ENCODE measurements at places on chromosomes 1 and 21. TPM values are rescaled to one million over a fixed set of nuclear protein-coding genes. Genes with fewer than 3 reads are reported as not detected.

GRCh38 chr1:165257969-165258459 lies 98.5 kb downstream of the LMX1A start:
- peak; percentile 73 for DNase-seq

GRCh38 chr1:235831148-235831547 lies 35.6 kb downstream of the LYST start:
- peak; percentile 54 for DNase-seq

GRCh38 chr1:19000065-19000464 lies 43.6 kb upstream of the IFFO2 start:
- peak; percentile 68 for DNase-seq

The ATP1A4 gene
- total RNA-seq: not detected

DNA sequence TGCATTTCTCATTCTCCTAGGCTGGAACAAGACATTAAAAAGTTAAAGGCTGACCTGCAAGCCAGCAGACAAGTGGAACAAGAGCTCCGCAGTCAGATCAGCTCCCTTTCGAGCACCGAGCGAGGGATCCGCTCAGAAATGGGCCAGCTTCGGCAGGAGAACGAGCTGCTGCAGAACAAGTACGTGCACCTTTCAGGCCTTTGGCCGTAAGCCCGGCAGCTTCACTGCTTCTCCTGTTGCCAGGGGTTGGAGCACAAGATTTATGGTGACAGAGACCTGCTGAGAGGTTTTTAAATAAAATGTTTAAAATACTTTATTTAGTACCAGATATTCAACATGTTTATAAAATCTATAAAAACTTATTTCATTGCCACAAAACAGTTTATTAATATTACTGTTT lies 53.4 kb downstream of the MACO1 start:
- no peak for DNase-seq

DNA sequence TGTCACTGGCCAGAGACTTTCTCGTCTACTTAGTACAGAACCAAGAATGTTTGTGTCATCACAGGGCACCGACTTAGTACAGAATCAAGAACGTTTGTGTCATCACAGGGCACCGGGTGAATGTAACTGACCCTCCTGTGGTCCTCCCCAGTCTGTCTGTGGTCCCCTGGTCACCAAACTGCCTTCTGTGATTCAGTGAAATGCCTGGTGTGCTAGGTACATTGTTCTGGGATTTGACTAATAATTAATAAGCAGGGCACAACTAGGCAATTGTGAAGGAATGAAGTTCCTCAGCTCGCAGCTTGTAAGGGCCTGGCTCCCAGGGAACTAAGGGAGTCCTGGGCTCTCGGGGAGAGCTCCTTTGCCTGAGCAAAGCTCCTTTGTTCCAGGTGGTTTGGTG lies 7.2 kb downstream of the MECR start:
- DNase-seq: no peak

The SMCP gene
- total RNA-seq: not detected

The SYPL2 gene
- total RNA-seq: not detected

GRCh38 chr1:67818725-67819301 lies 14.5 kb downstream of the GNG12 start:
- no peak for DNase-seq

DNA sequence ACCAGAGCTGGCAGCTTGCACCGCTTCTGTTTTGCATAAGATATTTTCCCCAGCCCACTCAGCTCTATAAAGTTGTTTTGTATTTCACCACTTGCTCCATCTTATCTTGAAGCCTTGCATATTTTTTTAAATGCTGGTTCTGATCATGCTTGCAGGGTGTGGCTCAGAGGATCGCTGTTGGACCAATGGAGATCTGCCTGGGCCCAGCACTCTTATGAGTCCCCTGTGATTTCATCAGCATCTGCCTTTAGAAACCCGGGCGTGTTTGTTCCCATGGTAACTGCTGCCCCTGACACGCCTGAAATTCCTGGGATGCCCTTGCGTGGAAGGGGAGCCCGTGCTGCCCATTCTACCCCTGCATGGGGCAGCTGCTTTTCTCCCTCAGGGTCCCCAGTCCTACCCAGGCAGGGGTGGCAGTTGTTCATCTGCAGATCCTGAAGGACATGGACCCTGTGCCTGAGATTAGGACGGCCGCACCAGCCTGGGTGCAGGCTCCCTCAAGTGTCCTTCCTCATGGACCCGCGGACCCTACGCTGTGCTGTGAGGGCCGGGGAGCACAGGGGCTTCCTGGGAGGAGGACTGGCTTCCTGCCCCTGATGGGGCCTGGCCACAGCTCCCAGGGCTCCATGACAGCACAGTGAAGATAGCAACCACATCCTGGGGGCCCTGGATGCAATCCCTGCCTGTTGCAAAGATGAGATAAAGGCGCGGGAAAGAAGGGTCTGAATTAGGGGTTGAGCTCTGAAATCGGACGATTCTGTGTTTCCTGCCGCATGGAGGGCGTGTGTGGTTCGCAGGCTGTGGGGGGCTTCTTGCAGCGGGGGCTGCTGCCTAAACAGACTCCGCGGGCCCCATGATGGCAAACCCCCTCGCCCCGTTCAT lies 226.5 kb downstream of the SDCCAG8 start:
- DNase-seq: peak; percentile 68

The LAPTM5 gene
- under 0.01 TPM for total RNA-seq

The FMO4 gene
- 0.79 TPM for total RNA-seq

The GBP7 gene
- total RNA-seq: not detected

The SLC50A1 gene
- total RNA-seq: 149 TPM

- DNase-seq: no peak
Measured at GRCh38 chr1:232033285-232033684, 406.7 kb downstream of the DISC1 start.

The TNFSF18 gene
- not detected for total RNA-seq

DNA sequence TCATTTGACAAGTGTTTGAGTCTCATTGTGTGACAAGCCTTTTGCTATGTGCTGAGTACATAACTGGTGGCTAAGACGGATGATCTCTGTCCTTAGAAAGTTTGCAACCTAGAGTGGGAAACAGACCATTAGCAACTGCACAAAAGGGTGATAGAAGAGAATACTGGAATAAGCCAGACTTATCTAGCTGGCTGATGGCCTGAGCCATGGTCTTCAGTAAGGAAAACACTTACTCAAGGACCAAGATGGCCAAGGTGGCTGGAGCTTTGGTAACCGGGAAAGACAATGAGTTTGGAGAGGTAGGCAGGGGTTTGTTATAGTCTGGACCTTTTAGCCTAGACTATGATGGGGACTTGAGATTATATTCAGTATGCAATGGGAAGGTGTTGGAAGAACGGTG lies 1.6 kb upstream of the TAF12 start:
- no peak for DNase-seq

DNA sequence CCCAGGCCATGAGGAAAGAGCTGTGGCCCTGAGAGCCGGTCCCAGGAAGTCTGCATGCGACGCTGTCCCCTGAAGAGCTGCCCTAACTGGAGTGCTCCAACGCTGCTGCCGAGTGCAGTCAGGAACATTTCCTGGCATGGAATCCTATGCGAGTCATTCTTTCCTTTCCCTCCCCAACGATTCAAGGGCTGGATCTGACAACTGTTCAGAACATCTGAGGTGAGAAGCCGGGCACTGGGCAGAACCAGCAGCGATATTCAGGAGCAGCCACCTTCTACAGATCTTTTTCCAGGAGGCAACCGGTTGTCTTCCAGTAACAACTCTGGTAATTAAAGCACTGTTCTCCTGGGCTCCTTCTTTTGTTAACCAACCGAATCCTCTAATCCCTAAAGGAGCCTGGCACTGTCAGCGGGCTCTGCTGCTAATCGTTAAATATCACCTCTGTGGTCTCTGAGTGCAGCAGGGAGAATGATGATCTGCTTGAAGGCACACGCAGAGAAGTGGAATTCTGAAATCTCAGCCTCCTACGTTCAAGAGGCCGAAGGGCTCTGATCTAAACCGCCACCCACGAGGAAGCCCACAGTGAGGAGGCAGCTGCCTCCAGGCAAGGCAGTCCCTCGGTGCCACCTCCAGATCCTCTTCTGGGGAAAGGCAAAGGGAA lies 55.8 kb downstream of the SLC45A1 start:
- peak; percentile 56 for DNase-seq

DNA sequence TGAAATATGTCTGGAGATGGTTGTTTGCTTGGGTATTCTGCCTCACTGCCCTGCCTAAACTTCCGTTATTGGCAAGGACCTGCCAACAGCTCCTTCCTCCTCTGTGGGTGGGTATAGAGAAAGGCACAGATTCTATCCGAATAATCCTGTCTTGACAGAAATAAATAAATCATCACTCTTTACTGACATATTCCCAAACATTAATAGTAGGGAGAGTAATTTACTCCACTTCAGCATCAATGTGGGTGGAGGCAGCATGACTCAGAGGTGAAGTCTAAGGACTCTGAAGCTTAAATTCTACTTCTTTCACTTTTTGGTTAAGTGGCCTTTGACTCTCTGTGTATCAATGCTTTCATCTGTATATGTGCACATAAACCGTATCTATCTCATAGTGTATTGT lies 2.9 kb downstream of the CD84 start:
- DNase-seq: peak; percentile 3

GRCh38 chr1:238108417-238108816 lies 217.7 kb upstream of the ZP4 start:
- DNase-seq: no peak

DNA sequence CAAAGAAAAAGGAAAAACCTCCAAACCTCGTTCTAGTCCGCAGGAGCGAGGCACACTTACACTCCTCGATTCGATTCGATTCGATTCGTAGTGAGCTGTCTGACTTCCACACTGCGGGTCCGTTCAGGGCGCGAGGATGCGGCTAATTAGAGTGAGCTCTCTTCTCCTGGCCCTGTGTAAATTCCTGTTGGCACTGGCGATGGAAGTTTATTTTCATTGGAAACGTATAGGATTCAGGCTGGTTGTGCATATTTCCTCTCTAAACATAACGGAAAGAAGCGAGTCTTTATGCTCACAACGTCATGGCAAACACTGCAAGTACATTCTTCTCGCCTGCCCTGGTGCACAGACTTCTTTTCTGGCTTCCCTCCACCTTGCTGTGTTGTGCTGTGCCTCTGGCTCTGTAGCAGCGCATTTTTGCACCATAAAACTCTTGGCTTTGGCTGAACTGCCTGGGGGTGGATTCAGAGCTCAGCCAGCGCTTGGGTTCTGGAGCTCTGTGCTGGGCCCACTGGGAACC lies 2.7 kb downstream of the HUNK start:
- DNase-seq: no peak

GRCh38 chr1:193543259-193543658 lies 356.8 kb upstream of the B3GALT2 start:
- no peak for DNase-seq

The TNFRSF4 gene
- not detected for total RNA-seq

GRCh38 chr1:195656780-195657179 lies 951.5 kb downstream of the KCNT2 start:
- DNase-seq: no peak

GRCh38 chr1:40906781-40907400 lies 44.7 kb upstream of the CITED4 start:
- peak; percentile 29 for DNase-seq

DNA sequence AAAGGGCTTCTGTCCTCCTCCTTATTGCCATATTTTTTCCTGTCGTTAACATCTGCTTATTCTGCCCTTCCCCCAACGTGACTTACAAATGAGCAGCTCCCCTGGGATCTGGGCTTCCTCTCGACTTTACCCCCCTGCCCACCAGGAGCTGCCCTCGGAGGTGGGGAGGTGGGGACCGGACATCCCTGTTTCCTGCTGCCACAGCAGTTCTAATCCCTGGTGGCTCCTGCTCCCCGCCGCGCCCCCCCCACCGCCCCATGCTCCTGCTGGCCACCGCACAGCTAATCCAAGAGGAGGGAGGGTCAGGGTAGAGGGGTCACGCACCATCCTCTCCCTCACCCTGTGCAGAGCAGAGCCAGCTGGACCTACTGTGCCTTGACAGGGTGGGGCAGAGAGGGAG lies 4.4 kb upstream of the SLC27A3 start:
- DNase-seq: no peak

GRCh38 chr1:53685272-53686051 lies 53.5 kb downstream of the GLIS1 start:
- peak; percentile 17 for DNase-seq

The PADI3 gene
- 0.38 TPM for total RNA-seq

DNA sequence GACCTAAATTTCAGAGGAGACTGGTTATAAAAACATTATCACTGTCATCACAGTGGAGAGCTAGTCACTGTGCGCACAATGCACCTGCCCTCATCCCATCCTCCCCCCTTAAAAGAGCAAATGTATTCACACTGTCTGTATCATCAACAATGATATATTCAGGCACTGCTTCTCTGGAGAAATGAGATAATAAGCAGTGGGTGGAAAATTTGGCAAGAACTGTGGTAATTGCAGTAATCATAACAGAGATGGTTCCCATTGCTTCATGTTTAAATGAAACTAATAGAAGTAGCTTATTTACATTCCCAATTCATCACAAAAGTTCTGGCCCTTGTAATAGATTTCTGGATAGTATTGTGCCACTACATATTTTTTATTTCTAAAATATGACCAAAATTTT lies 867.4 kb upstream of the ADGRL2 start:
- no peak for DNase-seq
